Activated CD4-positive, alpha-beta T cell treated with anti-CD3 and anti-CD28 coated beads for 4 hours (primary cell): ENCODE measurements at places on chromosomes 3 and 15.
A peak's percentile ranks its signal among the peaks of the same experiment; 100 is the strongest.

DNA sequence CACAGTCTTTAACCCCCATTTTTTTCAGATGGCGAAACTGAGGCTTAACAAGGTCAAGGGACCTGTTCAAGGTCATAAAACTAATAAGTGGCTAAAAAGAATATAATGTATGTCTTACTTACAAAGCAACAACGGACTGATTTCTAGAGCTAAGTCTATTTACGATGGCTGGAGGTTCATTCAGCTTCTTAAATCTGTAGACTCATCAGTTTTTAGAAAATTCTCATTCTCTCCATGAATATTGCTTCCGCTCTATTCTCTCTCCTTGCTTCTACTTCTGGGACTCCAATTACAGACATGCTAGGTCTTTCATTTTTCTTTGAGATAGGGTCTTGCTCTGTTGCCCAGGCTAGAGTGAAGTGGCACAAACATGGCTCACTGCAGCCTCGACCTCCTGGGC lies 68.9 kb downstream of the WHAMM start:
- DNase-seq, result no peak

GRCh38 chr3:184577546-184577945 lies 16.0 kb downstream of the EPHB3 start:
- no peak for DNase-seq

GRCh38 chr3:167892205-167892604 lies 156.7 kb downstream of the SERPINI1 start:
- DNase-seq, result no peak

- no peak for DNase-seq
These were observed 518.6 kb downstream of the GBE1 start for GRCh38 chr3:81242871-81243270.

GRCh38 chr15:68213991-68214837 lies 9.1 kb upstream of the CALML4 start:
- no peak for DNase-seq

GRCh38 chr3:171494457-171495109 lies 34.4 kb upstream of the TNIK start:
- no peak for DNase-seq

DNA sequence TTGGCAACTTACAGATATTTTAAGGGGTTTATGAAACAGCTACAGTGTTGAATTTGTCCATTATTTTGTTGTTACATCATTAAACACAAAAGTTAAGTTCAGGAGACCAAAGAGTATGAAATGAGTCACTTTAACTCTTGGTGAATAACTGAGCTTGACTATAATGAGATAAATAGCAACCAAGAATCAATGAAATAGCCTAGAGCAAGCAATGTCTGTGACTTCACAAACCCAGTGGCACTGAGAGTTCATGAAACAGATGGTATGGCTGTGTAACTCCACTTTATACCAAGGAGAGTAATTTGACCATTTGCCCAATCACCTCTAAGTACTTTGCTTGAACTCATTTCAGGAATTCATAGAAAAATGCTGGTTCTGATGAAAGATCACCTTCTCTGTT lies 169.6 kb upstream of the GADL1 start:
- DNase-seq, result no peak

GRCh38 chr3:178291574-178292370 lies 244.5 kb upstream of the KCNMB2 start:
- DNase-seq, result no peak

DNA sequence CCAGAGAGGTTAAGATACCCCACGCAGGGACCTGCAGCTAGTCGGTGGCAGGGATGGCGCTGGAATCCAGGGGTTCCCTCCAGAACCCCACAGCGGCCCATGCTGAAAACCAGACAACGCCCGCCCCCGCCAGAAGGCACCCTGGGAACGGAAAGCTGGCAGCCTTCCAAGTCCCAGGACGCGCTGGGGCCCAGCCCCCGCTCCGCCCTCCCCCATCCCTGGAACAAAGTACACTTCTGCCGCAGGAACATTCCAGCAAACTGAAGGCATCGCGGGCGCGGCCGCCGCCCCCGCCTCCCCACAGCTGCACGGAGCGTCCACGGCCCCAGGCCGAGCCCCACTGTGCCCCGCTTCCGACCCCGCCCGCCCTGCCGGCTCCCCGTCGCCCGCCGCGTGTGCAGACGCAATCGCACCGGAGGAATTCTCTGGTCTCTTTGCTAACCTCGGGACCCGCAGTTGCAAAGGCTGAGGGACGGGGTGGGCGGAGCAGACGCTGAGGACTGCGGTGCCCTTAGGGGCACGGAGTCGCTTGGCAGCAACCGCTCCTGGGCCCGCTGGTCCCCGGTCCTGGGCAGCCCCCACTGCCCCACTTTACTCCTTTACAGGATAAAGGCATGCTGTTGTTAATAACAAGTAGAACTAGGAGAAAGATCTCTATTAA lies 44.8 kb upstream of the RNU6-1 start:
- peak; percentile 67 for DNase-seq

GRCh38 chr3:158936530-158937113 lies 134.8 kb downstream of the MFSD1 start:
- DNase-seq, result no peak

GRCh38 chr3:9552252-9552999 lies 1.2 kb downstream of the LHFPL4 start:
- DNase-seq, result peak; percentile 1

DNA sequence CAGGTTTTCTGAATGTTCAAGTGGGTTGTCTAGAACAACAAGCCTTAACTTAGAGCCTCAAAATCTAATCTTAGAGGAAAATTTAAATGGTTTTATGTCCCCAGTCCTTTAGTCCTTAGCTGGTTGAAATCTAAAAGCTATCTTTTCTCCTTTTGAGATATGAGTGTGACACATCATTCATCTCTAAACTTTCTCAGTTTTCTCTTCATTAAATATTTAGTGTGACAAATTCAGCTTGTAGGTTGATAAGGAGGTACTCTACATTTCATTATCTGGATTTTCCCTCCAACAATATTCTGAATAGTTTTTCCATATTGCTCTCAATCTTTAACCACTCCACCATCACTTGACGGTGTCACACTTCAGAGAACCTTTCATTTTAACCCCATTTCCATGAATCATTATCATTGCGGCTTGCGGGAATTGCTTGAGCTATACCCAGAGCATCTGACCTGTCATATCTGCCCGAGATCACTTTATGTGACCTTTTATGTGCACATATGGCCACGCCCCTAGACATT lies 16.1 kb upstream of the ATP8B4 start:
- peak; percentile 3 for DNase-seq

DNA sequence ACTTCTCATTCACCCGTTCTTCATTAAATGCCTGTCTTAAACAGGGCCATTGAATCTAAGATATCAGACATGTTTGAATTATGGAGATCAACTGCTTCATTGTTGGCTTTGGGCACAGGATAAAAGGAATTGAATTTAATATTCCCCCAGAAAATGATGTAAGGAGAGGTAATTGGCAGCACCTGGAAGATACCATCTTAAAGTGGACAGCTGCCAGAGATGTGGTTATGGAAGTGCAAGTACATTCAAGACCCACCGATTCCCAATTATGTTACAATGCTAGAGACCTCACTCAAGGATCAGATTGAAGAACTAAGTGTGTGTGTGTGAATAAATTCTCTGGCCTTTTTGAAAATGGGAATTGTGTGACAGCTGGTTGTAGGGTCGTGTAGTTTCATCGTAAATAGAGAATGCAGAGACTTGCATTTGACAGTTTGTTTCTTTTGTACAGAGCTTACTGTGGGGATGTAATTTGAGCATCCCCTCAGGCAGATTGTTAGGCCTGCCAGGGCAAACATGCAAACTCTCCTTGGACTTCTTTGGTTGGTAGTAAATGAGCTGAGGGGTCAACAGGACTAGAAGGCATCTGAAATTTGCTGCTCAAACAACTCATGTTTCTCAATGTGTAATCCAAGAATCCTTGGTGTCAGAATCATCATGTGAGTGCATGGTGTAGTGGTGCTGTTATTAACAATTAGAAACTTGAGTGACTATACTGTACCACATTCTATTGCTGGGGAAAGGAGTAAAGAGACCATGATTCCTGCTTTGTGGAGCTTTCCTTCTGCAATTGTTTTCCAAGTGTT lies 359.2 kb upstream of the THRB start:
- DNase-seq, result no peak

- DNase-seq, result no peak
These were observed 2.1 kb downstream of the MAGEL2 start for GRCh38 chr15:23645371-23646164.
